SJCRH30 (cell line): ENCODE measurements at places on chromosomes 7 and 10. TPM values are rescaled to one million over a fixed set of nuclear protein-coding genes. Genes with fewer than 3 reads are reported as not detected.

Gene GSTO2
- 0.08 TPM in 1 of 2 replicates, not detected in the other for total RNA-seq

Gene ZNF92
- 28.5 and 33.6 TPM in 2 replicates for total RNA-seq

Gene FRAT1
- total RNA-seq: 2.1 and 2.7 TPM in 2 replicates

Gene GIMAP5
- total RNA-seq: not detected in 2 replicates

Gene SPDYE2
- 0.10 TPM in 1 of 2 replicates, not detected in the other for total RNA-seq

Gene TMEM176B
- total RNA-seq: not detected in 2 replicates

Gene OPN1SW
- not detected in 2 replicates for total RNA-seq

Gene SLC16A12
- 0.15 and 0.18 TPM in 2 replicates for total RNA-seq

Gene GCK
- not detected in 2 replicates for total RNA-seq

Gene ACHE
- 1.3 and 1.5 TPM in 2 replicates for total RNA-seq

Gene ADGRA1
- total RNA-seq: 0.81 and 1.0 TPM in 2 replicates

Gene RSPH10B
- 0.18 TPM in 1 of 2 replicates, not detected in the other for total RNA-seq

Gene CC2D2B
- 0.05 TPM in 1 of 2 replicates, not detected in the other for total RNA-seq

Gene XRCC2
- total RNA-seq: 37.3 and 45.0 TPM in 2 replicates

Gene ACTR3C
- total RNA-seq: 1.7 and 4.6 TPM in 2 replicates

Gene SLC25A13
- total RNA-seq: 73.5 and 77.1 TPM in 2 replicates

Gene WNT16
- total RNA-seq: 0.06 TPM in 1 of 2 replicates, not detected in the other

Gene SPDYE9
- total RNA-seq: not detected in 2 replicates

Gene FGFBP3
- total RNA-seq: 0.53 and 0.73 TPM in 2 replicates

Gene OR2A5
- not detected in 2 replicates for total RNA-seq

Gene AS3MT
- total RNA-seq: 13.7 and 14.8 TPM in 2 replicates

Gene OR2A14
- not detected in 2 replicates for total RNA-seq

Gene NKX1-2
- 0.24 and 0.56 TPM in 2 replicates for total RNA-seq

Gene MMP21
- total RNA-seq: 0.10 TPM in 1 of 2 replicates, not detected in the other

Gene SUGCT
- 4.4 and 4.8 TPM in 2 replicates for total RNA-seq

Gene ACTL6B
- total RNA-seq: not detected in 2 replicates

Gene MRLN
- total RNA-seq: 10.5 and 16.0 TPM in 2 replicates

Gene DDC
- not detected in 2 replicates for total RNA-seq
